ENCODE measurements at places on chromosomes 4 and X.

- DNase-seq, result no peak
Measured at GRCh38 chr4:118931786-118932185, 43.1 kb downstream of the SYNPO2 start.

GRCh38 chr4:185623444-185624258, 88.3 kb upstream of the PDLIM3 start:
- no peak for DNase-seq

DNA sequence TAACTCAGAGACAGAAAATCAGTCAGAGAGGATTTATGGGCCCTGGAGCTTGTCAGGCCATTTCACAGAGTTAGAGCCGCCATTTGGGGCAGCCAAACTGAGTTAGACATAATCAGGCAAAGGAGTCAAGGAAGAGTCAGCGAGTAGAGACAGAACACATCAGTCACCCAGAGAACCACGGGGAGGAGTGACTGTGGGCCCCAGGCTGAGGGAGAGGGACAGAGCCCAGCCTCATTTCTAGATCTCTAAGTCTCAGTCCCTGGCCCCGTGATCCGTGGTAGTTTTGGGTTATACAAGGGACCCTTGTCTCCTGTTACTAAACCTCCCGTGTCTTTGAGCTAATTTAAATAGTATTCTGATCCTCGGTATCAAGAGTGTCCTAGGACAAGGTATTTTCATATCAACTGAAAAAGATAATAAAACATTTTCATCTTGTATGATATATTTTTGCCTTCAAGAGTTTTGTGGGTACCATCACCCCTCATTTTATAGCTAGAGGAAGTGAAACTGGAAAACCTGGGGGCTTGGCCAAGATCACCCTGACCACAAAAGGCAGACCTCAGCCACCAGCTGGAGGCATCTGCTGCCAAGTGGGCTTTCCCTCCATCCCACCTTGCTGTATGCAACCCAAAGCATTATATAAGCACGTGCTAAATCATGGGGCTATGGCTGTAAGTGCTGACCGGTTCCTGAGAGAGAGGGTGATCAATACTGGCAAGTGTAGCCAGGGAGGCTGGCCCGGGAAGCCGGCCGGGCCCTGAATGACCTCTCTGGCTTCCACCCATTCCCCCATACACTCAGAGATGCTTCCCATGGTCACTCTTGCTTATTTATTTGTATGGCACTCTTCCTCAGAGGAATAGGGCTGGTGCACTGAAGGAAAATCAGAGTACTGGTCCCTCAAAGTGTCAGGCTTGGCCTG, 204.1 kb downstream of the BCOR start:
- DNase-seq, result no peak

DNA sequence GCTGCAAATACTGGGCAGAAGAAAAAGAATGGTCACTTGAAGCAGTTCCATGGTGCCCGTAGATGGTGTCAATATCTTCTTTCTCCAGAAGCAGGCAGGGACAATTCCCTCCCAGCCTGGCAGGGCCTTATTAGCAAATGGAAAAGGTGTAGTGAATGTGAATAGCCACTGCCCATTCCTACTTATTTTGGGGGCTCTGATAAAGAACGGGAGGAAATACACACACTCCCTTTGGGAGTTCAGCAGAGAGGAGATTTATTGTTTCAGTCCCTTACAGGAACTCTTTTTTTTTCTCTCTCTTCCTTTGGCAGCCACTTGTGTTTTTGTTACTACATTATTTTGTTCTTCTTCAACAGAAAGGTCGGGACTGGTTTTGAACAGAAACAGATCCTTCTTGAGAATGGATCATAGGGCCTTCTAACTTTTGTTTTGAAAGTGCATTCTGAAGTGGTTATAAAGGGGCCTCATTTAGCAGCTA, at the start of gene EMCN:
EMCN (minus strand) TSS at position 159 of the 478 bp plus-strand sequence; CDS start at position 51, 108 bp downstream.
- DNase-seq, result no peak

DNA sequence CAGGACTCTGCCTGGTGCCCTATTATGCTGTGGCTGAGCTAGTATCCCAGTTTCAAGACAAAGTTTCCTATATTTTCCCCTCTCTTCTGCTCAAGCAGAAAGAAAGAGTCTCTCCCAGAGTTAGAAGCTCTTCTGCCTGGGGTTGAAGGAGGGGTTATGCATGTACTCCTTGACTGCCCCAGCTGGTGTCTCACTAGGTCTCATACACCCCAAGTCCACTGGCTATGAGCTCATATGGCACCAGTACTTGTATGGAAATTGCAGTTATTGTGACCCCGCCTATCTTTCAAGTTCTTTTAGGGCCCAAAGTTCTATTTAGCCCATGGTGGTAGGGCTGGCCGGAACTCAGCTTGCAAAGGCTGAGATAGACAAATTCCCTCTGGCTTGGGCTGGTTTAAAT, 131.8 kb downstream of the NBDY start:
- DNase-seq, result no peak

DNA sequence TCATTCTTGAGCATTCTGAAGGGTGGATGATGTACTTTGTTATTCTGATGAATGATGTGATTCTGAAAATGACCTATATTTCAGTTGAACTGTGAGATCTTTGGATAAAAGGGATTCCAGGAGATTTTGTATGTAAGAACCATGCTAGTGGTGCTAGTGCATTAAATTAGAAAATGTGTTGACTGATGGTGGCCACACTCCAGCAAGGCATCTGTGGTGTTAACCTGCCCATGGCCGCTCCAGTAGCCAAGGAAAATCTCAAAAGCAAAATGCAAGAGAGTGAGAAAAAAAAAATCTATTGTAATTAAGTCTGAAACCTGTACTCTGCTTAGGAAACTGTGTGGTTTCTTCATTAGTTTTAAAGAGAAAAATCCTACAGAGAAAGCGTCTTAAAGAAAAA, 93.5 kb downstream of the WWC2 start:
- DNase-seq, result no peak

DNA sequence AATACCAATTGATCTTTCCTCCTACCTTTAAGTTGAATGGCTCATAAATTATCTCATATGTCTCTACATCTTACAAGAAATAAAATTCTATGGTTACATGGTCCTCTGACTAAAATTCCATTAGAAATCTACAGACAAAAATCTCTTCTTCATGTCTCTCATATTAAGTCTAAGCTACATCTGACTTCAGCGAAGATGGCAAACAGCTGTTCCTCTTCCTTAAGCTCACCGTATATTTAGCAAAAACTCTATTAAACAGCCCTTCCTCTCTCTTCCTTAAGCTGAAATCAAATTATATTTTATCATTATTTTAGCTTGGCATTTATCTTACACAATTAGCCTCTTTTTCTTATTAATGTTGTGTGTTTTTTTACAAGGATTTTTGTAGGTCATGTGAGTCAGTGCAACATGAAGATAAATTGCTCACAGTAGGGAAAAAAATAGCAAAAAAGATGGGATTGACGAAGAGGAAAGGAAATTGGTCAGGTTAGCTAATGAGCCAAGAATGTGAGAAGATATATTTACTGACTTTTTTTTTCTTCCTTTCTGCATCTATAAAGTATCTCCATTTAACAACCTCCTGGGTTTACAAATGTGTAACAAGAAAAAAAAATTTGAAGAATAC, 2412.8 kb downstream of the ARAP2 start:
- DNase-seq, result no peak

DNA sequence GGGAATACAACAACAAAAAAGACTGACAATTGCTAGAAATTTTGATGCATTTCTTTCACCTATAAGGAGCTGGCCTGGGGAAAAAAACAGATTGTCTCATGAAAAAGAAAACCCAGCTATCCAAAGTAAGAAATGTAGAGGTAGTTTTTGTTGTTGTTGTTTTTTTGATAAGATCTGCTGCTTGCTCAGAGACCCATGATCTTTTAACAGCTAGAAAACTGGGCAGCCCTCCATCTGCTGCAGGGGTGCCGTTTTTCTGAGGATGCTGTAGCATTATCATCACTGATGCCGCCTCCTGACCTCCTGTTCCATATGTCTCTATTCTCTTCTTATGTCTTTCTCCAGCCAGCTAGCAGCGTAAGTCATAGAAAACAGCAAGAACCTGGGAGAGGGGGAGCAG, 98.3 kb downstream of the BMPR1B start:
- no peak for DNase-seq

DNA sequence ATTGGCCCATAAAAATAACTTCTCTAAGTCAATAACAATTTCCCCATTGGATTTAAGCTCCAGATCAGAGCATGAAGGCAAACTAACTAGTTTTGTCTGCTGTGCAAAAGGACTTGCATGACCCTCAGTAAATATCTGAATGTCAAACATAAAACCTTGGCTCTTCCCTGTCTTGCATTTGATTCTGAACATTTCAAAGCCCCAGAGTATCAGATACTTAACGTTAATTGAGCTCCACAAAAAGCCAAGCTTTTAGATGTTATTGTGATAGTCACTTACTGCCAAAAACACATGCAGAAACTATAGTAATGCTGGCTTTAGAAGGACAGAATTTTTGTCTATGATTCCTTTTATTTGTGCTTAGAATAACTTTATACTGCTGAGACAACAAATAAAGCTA, 664.2 kb downstream of the ADGRL3 start:
- DNase-seq, result peak; percentile 23
